Progenitor cell of endocrine pancreas (in vitro differentiated cells): ENCODE measurements at places on chromosomes 13 and 19.

DNA sequence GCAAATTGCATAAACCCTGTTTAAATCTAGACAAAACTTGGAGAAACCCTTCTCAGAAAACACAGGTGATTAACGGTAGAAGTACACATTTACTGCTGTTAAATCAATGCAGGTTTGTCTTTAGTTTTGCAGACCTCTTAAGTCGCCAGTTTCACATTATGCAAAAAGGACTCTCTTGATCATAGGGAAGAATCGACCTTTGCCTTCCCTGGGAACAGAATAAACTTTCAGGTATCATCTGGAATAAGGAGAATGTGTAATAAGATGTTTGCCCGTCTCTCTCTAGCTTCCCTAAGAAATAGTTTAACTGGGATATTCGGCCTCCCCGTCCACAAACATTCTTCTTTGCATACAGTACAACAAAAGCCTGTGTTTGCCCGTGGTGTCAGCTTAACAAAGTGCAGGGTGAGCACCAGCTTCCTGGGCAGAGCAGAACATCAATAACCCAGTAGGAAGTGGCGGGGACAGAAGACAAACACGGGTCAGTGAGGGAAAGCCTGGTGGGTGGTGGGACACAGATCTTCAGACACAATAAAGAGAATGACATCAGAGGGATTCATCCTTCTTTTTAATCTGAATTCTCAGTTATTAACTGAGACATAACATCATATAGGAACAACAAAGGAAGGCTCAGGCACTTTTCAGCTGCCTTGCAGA, 1077.7 kb upstream of the SLC10A2 start:
- DNase-seq = no peak

DNA sequence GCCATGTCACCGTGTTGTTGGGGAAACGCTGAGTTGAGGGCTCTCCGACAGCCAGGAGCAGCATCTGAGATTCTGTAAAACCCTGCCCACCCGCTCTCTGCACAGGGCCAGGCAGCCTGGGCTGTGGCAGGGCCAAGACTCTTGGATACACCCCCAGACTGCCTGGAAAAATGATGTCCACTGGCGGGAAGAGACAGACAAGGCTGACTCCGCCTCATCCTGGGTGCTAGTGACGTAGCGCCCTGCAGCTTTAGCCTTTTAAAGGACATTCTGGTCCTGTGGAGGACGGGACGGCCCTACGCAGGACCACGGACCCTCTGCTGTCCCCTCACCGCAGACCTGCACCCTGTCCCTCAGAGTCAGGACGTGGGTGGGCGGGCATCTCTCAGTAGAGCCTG, 20.7 kb upstream of the LILRA2 start:
- no peak for DNase-seq

DNA sequence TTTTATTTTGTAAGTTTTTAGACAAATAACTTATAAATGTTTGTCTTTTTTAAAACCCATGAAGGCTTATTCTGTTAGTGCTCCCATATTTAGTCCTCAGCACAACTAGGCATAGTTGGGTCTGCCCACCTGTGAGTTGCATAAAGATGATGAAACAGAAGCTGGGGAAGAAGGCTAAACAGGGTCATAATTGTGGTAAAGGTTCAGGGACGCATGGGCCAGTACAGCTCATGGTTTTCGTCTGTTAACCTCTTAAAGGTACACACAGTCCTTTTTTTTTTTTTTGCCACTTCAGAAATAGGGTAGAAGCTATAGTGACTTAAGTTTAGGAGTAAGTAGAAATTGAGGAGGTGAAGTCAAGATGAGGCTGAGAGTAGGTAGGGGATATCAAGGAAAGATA, 58.3 kb downstream of the TM9SF2 start:
- no peak for DNase-seq

- DNase-seq = no peak
Observed at GRCh38 chr19:50394017-50394416, 9.9 kb downstream of the POLD1 start.

DNA sequence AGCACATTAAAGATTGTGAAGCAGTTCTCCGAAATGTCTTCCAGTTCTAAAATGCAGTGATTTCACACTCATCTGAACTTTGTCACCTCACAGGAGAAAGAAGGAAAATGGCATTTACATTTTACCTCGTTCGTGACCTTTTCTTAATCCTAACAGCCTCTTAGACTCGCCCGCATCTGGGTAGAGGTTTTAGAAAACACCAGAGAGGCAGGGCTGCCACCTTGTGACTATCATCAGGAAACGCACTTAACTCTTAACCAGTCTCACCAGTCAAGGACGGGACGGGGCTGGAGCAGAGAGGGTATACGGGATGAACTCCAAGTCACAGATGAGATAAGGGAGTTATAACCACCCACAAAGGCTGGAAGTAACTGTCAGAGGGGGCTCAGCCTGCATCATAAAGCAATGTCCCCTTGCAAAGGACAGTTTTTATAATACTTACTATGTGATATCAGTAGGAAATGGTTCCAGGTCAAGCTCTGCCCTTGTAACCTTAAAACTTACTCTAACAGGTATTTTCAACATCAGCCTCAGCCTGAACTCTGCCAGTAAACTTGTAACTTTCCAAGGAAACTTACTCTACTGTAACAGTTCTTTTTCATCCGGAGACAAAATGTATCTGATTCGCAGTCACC, 8.6 kb upstream of the CEACAM6 start:
- no peak for DNase-seq

DNA sequence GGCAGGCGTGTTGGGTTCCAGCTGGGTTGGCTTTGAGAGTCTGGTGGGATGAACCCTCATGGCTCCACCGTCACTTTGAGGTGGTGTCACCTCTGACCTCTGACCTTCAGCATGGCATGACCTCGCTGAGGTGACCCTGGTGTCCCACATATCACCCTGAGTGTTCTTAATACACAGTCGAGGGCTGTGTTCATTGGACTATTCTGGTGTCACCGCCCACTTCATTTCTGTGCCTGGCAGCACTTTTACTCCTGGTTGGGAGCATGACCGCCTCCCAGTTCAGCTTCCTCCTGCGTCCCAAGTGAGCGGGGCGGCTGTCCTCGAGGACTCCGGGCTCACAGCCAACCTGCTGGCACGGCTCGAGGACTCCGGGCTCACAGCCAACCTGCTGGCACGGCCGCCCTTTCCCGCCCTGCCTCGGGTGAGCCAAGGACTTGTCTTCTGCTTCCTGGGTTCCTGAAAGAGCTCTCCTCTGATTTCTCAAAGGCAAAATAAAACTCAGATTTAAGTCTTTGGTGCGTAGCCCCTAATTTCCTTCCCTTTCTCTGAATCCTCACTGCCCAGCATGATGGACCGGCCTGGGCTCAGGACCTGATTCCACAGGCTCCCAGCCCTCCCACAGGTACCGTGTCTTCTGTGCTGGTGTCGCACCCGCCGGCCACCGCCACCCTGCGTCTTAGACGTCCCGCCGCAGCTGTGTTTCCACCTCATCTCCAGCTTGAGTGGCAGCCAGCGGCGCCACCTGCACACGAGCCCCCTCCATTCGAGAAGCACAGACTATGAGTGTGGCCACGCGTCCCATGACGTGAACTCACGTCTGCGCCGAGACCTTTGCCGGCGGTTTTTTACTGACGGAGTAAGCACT, 10.4 kb downstream of the ATP4B start:
- no peak for DNase-seq

DNA sequence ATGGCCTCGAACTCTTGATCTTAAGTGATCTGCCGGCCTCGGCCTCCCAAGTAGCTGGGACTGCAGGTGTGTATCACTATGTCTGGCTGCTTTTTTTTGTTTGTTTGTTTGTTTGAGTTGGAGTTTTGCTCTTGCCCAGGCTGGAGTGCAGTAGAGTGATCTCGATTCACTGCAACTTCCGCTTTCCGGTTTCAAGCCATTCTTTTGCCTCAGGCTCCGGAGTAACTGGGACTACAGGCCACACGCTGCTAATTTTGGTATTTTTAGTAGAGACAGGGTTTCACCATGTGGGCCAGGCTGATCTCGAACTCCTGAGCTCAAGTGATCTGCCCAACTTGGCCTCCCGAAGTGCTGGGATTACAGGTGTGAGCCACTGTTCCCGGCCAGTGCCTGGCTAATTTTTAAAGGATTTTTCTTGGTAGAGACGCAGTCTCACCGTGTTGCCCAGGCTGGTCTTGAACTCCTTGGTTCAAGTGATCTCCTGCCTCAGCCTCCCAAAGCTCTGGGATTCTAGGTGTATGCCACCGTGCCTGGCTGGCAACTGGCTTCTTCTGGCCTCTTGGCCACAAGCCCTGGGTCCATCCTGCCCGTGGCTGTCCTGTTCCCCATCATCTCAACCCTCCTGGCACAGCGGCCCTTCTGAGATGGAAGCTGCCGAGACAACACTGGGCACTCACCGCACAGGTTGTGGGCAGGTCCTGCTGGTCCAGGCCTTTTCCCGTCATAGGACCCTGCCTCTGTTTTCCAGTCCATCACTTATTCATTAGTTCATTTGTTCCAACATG, 11.5 kb downstream of the TECR start:
- no peak for DNase-seq

DNA sequence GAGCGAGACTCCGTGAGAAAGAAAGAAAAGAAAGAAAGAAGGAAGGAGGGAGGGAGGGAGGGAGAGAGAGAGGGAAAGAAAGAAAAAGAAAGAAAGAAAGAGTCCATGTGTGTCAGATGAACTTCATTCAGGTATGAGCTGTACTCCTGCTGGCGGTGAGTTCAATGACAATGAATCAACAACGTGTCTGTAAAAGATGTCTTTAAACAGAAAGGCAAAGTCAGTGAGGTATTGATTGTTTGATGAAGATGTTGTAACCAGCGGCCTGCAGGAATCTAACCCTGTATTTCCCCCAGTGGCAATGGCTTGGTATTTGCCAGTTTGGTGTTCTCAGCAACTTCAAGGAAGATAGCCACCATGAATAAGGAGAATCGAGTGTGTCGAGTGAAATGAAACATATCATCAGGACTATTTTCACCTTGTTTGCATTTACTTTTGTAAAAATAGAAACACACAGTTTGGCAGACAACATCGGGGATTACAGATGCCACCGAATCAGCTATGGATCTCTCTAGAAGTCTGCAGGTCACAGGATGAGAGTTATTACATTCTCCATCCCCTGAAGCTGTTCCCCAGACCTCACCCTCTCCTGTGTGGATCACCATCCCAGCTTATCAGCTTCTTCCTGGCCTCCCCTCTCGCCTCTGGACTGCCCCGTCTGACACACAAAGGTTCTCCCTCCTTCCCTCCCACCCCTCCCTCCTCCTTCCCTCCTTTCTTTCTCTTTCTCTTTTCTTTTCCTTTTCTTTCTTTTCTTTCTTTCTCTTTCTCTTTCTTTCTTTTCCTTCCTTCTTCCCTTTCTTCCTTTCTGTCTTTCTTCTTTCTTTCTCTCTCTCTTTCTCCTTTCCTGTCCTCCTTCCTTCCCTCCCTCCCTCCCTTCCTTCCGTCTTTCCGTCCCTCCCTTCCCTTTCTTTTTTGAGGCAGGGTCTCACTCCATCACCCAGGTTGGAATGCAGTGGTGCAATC, 8.2 kb upstream of the SBK3 start:
- DNase-seq = no peak

DNA sequence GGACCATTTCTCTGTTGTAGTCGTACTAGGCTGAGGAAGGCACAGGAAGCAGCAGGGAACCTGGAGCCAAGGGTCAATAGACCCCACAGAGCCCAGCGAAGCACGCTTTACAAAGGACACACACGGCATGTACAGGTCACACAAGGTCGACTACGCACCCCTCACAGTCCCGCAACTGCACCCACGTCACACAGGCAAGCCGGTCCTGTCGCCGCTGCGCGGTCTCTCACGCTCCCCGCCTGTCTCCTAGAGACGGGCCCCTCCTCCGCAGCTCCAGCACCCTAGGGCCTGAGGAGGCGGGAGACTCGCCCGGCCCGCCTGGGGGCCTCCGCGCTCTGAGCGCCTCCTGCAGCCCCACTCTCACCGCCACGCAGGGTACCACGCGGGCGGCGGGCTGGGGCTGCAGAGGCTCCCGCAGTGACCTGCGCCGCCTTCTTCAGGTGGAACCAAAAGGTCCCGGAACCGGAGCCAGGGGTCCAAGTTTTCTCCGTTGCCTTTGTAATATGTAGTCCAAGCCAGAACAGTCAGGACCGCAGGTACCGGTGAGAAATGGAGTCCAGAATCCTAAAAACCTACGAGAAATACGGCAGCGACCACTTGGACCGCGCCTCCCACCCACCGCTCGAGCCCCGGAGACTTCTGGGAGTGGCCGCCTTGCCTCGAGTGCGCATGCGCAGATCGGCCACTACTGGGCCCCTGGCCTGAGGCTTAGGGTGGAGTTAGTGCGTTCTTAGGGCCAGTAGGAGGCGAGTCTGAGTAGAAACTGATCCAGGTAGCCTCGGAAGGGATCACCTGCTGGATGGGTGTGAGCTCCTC, at the start of gene ZNF607:
Gene ZNF607 (minus strand): TSS at position 651 of the 816 bp plus-strand sequence. CDS start 8,143 bp downstream, outside the sequence.
- peak; percentile 93 for DNase-seq

GRCh38 chr13:95298169-95298965, 2.9 kb downstream of the ABCC4 start:
- no peak for DNase-seq

DNA sequence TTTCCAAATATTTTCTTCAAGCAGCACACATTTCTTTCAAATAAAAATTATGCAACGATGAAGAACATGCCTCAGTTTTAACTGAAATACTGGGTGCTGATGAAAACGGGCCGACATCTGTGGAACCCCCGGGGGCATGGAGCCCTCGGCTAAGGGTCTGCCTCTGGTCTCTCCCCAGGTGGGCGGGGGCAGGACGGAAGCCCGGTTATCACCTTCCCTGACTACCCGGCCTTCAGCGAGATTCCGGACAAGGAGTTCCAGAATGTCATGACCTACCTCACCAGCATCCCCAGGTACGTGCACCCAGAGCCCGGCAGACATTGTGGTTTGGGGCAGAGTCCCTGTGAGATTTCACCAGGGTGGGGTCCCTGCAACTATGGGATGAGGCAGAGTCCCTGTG, 55.5 kb downstream of the MCF2L start:
- DNase-seq = no peak

GRCh38 chr19:52941941-52942385, 18.7 kb upstream of the ZNF888 start:
- DNase-seq = no peak
